ENCODE measurements at places on chromosomes 13 and 19. TPM values are rescaled to one million over a fixed set of nuclear protein-coding genes. Genes with fewer than 3 reads are reported as not detected.

LILRA2 gene
- 0.37 TPM for total RNA-seq

MAP3K10 gene
- 34.5 TPM for total RNA-seq

APOC1 gene
- 5.7 TPM for total RNA-seq

NDUFA3 gene
- total RNA-seq, result 8.4 TPM

- peak; percentile 88 for DNase-seq
Observed at GRCh38 chr19:1025960-1026782, at the start of gene CNN2. Gene CNN2, plus strand, starts transcription at chr19:1026608. Its CDS starts 54 bp downstream, at chr19:1026662.

GRCh38 chr19:44640518-44640917, 3.2 kb upstream of the PVR start:
- no peak for DNase-seq

GRCh38 chr13:35992964-35993363, 138.2 kb downstream of the DCLK1 start:
- no peak for DNase-seq

DNA sequence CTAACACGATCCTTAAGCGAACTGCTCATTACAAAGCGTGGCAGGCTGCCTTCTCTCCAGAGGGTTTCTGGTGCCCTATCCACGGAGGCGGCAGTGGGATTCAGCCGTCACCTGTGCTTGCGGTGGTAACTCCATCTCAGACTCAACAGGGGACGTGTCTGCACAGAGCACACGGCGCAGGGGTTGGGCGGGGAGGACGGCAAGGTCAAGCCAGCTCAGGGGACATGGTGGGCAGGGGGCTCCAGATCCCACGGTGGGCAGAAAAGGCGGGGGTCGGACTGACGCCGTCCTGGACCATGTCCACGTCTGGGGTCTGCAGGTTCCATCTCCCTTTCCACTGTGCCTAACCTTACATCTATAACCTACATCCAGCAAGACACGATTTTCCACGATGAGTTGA, 70.7 kb downstream of the RASA3 start:
- DNase-seq, result no peak

DNA sequence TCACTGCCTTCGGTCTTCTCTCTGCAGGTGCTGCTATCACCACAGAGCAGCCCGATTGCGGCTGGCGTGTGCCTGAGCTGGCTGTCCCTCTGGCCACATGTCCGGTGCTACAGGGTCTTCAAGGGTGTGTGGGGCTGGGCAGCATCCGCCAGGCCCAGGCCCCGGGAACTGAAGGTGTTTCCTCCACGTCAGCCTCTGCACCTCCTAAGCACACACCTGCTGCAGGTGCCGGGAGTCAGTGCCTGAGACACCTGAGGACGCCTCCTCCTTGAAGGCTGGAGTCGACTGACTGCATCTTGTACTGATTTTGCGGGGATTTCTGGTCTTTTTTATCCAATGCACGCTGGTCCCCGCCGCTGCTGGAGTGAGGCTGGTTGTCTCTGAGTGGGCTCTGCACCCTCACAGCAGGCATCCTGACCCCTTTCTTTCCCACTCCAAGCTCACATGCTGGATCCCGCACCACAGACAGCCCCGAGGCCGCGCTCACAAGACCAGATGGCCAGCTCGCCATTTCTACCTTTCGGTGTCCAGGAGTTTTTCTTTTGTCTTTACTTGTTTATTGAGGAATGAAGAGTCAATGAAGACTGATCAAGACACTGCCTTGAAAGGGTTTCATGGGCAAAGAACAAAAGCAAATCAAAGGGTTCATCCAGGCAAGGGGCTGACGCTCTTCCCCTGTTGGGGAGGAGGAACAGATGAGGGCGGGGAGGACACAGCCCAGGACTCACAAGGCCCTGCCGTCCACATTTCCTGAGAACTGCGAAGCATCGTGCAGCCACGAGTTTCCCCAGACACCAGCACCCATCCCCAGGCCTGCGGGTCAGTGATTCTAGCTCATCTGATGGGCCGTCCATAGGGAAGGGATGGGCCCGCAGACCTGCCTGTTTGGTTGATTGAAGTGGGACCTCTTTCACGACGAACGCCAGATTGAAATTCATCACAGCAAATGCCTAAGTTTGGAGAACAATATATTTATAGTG, 203.8 kb upstream of the SOX1 start:
- no peak for DNase-seq

- peak; percentile 86 for DNase-seq
Observed at GRCh38 chr13:46622630-46623256, 69.8 kb downstream of the LRCH1 start.

- no peak for DNase-seq
Observed at GRCh38 chr13:33284031-33284430, 1.5 kb downstream of the STARD13 start.

GRCh38 chr19:38173291-38174041, 50.6 kb downstream of the DPF1 start:
- DNase-seq, result peak; percentile 28

DNA sequence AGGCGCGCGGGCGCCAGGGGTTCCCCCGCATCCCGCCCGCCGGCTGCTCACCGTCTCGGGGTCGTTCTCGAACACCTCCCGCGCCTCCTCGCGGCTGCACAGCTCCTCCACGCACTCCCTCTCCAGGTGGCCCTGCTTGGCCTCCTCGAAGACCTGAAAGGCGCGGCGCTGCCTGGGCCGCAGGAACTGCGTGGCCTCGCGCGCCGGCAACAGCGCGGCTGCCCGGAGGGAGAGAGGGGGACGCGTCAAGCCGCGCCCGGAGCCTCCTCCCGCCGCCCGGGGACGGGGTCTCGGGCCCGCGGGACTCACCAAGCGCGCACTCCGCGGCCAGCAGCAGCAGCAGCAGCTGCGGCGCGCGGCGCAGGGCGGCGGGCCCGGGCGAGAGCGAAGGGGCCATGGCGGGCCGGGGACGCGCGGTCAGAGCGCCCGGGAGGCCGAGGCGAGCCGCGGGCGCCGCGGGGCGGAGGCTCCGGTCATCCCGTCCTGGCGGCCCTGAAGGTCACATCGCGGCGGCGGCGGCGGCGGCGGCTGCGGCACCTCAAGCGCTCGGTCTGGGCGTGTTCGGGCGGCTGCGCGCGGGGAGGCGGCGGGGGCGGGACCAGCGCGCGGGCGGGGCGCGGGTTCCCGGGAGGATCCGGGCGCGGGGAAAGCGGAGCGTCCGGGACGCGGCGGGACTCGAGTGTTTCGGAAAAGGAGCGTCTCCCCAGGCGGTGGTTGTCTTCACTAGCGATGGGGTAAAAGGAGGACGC, at the start of gene GAS6:
GAS6 (minus strand) TSS at position 553 of the 749 bp plus-strand sequence; CDS start at position 397, 156 bp downstream.
- DNase-seq, result peak; percentile 72

- DNase-seq, result no peak
Observed at GRCh38 chr19:18710996-18711751, 27.7 kb downstream of the CRTC1 start.

DNA sequence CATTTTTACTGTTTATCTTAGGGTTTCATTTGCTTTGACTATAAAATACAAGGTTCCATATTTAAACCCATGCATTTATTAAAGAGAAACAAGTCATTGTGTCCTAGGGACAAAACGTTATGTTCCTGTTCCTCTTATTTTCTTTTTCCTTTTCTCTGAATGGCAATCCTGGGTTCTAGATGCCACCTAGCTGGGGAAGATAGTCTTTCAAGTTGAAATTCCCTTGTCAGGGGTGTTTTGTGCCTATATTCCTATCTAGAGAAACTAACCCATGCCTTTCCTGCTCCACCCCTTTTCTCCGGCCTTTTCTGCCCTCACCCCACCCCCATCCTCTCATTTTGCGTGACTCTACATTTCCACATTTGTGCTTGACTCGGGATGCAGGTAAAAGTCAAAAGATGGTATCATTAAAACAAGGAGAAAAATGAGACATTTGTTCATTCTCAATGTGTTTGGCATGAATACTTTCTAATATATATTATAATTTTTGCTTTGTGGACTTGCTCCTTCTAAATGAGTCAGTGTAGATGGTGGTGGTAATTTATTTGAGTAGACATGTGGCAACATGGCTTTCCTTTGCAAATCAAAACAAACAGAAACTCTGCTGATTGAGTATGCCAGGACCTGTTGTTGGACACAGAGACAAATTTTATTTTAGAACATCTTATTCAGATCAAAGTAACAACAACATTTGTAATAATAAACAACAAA, 26.8 kb upstream of the STARD13 start:
- DNase-seq, result no peak

GRCh38 chr19:50716178-50717025, 3.2 kb downstream of the SHANK1 start:
- no peak for DNase-seq

GRCh38 chr19:4500841-4501591, 17.3 kb downstream of the PLIN4 start:
- DNase-seq, result no peak

- DNase-seq, result no peak
Observed at GRCh38 chr13:41916173-41916954, 44.5 kb downstream of the VWA8 start.

All from stomach (tissue), 19 donors.